Frontal cortex (tissue), 4 donors: ENCODE measurements at places on chromosomes 7 and 10.

- no peak for DNase-seq
Measured at GRCh38 chr10:69772933-69773704, 28.6 kb upstream of the COL13A1 start.

- no peak for DNase-seq
Measured at GRCh38 chr7:140559410-140559809, 80.1 kb upstream of the MKRN1 start.

DNA sequence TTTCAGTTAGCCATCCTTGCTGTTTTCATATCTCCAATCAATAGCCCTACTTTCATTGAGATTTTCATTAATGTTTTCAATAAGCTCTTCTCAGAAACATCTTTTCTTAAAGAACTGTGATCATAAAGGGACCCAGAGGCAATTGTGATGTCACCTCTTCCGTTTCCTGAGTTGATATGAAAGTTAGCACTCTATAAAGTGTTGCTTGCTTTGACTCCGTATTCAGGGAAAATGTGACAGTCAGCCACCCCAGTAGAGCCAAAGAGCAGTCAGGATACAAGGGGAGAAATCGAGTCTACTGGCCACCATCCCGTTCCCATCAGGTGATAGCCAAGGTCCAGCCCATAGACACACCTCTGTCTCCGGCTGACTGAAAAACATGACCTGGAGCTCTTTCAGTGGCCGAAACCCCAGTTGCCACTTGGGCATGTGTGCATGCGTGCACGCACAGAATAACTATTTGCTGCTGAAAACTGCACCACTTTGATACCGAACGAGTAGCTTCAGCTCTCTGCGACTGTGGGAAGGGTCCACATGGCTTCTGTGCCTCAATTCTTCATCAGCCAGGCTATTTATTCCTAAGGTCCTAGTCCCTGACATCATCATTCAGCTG is 291.4 kb downstream of the USP6NL start:
- no peak for DNase-seq

DNA sequence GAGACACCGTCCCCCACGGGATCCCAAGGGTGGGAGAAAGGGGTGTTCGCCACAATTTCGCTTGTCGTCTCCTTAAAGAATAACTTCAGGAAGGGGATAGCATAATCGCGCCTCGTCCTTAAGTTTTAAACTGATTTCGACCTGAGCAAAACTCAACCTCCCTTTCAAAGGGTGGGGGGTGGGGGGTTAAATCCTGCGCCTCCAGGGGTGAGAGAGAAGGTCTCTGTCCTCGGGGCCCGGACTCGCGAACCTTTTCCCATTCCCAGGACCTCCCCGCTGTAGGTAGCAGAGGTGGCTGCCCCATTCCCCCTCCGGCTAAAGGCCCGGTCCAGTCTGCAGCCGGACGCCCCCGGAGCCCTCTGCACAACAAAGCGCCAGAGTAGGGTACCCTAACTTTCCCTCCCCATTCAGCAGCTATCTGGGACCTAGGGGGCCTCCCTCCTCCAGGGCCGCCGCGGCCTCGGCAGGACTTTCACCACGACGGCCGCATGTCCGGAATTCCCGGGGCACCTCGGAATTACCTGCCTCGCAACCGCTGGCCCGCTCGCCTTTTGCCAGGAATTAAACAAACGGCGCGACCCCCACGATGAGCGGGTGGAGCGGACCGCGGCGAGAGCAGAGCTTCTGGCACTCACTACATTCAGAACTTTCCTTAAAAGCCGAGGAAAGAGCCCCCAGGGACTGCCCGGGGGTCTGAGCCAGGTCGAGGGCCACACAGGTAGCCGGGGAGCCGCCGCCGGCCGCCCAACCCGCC is 1.7 kb downstream of the CDK6 start:
- peak; percentile 38 for DNase-seq

DNA sequence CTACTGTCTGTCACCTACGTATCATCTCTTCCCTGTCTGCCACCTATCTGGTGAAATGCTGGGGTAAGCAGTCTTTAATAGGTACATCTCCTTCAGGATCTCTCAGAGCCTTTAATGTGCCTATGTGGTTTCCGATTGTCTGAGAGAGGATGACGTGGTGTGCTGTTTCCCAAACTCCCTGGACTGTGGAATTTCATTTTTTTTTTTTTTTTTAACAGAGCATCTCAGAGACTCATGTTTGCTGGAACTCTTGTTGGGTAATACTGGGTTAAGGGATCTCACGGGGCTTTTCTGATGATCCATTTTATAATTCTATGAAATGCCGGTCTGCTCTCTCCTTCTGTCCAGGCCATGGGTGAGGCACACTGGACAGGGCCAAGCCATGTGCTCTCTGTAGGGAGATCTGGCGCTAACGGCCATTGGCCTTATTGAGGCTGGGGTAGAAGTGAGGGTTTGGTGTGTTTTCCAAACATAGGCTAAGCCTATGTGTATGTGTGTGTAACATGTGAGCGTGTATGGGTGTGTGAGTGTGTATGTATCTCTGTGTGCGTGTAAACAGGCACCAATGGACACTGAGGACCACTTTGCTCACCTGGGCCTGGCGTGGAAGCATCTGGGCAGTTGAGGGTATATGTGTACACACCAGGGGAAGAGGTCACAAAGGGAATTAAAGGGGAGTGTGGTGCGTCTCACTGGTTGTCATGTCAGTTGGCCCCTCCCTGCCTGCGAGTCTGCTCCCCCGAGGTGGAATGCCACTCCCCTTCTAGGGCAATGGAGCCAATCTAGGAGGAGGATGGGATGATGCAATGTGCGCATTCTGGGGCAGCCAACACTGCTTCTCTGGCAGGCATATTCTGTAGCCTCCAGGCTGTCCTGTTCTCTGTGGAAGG is 7.8 kb downstream of the ADRA2A start:
- no peak for DNase-seq

DNA sequence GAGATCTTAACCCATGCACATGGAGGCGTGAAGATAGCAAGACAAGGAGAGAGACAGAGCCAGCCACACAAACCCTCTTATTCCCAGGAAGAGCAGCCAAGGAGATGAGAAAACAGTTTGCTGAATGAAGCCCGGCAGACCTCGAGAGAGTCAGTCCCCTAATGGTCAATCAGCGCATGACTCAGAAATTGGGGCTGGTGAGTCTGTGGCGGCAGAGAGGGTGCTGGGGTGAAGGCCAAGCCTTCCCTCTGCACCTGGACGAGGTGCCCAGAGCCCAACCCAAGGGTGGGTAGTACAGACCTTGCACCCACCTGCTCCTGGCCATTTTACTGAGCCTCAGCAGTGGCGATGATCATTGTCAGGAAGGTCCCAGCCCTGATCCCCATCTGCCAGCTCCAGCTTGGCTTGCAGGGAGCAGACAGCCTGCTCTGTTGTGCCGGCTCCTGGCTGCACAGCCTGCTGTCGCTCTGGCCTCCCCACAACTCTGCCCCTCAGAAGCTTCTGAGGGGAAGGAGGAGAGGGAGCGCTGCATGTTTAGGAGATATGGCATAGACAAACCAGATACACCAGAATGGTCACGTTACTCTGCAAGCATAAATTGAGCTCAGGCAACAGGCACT is 256.6 kb downstream of the RPS24 start:
- no peak for DNase-seq

GRCh38 chr7:54987772-54988171 is 31.0 kb upstream of the EGFR start:
- DNase-seq = no peak

GRCh38 chr10:78471723-78472550 is 438.3 kb downstream of the RPS24 start:
- DNase-seq = no peak

- DNase-seq = no peak
Measured at GRCh38 chr7:105156731-105157130, 142.7 kb downstream of the KMT2E start.

- no peak for DNase-seq
Measured at GRCh38 chr10:104327745-104328645, 10.3 kb downstream of the ITPRIP start.

GRCh38 chr7:84916161-84916560 is 270.7 kb downstream of the SEMA3D start:
- DNase-seq = no peak

DNA sequence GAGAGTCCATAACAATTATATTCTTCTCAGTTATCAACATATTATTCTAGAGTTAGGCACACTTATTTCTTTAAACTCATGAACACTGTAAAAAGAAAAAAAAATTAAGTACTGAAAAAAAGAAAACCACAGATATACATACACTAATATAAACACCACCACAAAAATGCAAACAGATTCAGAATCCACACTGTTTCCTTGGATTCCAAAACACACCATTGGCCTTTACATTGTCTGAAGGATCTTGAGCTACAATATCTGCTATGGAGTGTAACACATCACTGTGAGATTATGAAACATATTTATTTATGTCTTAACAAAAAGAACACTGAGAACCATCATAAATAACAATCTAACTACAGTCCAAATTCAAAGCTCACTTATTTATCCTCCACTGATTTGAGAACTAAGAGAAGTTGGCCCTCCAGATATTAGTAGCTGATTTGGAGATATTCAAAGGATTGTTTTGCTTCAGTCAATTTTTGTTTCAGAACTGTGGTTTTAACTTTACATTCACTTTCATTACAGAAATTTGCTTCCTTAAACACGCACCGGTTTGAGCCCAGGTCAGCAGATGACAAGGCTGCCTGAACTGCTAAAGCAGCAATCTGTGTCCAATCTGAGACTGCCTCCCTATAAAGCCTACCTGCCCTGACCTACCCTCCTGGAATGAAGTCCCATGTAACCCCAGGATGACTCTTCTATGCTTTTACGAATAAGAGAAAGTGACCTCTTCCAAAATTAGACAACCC is 47.0 kb upstream of the CDK1 start:
- no peak for DNase-seq
